Ovary (tissue), 10 donors: ENCODE measurements at places on chromosomes 4 and X.

DNA sequence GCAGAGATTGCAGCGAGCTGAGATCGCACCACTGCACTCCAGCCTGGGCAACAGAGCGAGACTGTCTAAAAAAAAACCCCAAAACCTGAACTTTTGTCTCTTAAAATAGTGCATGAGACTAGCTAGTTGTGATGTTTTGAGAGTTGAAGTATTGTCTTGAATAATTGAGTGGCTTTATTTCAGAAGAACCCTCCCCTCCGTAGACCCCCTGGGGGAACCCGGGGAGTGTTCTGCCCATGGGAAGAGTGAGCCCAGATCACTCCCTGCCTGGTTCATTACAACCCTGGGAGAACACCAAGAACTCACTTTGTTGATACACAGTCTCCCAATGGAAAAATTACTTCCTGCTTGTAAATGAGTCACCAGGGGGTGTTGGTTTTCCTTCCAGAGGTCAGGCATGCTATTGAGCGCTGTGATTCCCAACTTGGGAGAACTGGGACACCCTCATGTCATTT is 65.3 kb upstream of the SHISA3 start:
- no peaks in the 10 kb centered on the region for H3K4me1 ChIP-seq
- no peaks in the 10 kb centered on the region for H3K27me3 ChIP-seq
- no peak for DNase-seq
- no peak overlapping the region for H3K4me3 ChIP-seq
- no peaks in the 10 kb centered on the region for H3K36me3 ChIP-seq
- no peak overlapping the region for H3K27ac ChIP-seq

- no peaks in the 10 kb centered on the region for H3K4me1 ChIP-seq
- H3K4me3 ChIP-seq, result no peak overlapping the region
Measured at GRCh38 chrX:581720-582298, 48.8 kb upstream of the SHOX start.

GRCh38 chrX:51899741-51900140 is 6.3 kb downstream of the MAGED1 start:
- no peak for DNase-seq
- H3K36me3 ChIP-seq, result no peaks in the 10 kb centered on the region

- no peaks in the 10 kb centered on the region for H3K4me1 ChIP-seq
- H3K4me3 ChIP-seq, result no peak overlapping the region
- H3K27ac ChIP-seq, result no peak overlapping the region
- DNase-seq, result no peak
- no peaks in the 10 kb centered on the region for H3K36me3 ChIP-seq
- H3K27me3 ChIP-seq, result no peaks in the 10 kb centered on the region
Measured at GRCh38 chr4:42844422-42845070, 48.0 kb upstream of the GRXCR1 start.

DNA sequence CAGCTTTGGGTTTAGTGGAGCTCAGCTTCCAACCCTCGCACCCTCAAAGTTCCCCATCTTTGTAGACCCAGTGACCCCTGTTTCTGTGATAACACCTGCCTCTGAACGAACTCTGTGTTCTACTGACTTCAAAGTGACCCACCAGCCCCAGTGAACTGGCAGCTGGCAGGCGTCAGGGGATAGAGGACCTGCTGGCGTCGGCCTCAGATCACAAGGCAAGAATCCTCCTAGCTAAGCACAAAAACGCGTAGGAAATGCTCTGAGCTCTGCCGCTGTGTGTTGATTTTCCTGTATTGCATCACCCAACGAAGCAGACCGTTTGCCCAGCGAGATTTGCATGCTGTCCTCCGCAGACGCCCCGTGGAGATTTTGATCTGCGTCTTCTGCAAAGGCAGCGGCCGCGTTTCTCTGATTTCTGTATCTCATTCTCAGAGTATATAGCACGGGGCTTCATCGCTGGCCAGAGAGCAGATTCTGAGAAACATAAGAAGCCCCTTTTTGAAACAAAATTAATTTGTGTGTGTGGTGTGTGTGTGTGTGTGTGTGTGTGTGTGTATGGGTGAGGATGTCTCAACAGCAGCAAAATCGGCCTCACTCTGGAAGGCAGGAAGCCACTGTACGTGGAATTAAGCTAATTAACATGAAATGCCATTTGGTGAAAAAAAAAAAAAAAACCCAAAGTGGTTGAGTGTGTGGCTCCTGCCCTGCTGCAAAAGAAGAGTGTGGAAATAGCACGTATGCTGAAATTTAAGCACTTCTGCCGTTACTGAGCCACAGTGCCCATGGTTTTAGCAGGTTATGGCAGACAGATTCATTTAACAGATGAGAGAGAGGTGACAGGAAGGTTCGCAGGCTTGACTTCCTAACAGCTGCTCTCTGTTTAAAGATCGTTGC is 29.2 kb upstream of the ASMTL start:
- no peaks in the 10 kb centered on the region for H3K27me3 ChIP-seq
- no peaks in the 10 kb centered on the region for H3K4me1 ChIP-seq
